HT1080 (cell line): ENCODE measurements at places on chromosomes 1 and 21.

- DNase-seq = peak; percentile 99
Observed at GRCh38 chr1:114581335-114582287, at the start of gene BCAS2. TSS of gene BCAS2 (minus strand) at chr1:114581615. CDS start at chr1:114581591, 24 bp downstream.

DNA sequence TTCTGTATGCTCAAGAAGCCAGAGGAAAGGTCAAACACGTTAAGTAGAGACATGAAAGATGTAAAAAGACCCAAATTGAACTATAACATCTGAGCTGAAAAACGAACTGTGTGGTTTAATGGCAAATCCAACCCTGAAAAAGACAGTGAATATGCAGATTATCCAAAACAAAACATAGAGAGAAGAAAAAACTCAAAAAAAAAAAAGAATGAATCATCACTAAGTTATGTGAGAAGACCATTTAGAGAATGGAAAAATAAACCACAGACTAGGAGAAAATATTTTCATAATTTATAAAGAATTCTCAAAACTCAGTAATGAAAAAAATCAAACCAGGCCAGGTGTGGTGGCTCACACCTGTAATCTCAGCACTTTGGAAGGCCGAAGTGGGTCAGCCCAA lies 253.3 kb downstream of the PLPP3 start:
- peak; percentile 43 for DNase-seq

DNA sequence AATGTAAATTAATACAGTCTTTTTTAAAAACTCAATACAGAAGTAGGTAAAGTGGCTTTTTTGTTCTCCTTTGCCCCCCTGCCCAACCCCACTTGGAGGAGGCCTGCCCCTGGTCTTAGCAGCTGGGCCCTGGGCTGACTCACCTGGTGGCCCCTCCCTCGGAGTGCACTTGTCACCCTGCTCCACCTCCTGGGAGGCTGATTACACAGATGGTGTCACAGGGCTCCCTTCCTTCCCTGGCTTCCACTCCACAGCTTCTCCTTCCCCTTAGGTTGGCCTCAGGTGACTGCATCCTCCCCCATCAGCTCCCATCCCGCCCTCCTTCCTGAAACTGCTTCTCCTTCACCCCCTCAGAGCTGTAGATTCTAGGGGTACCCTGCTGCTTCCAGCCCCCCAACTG lies 11.7 kb upstream of the CAPN9 start:
- DNase-seq = no peak

- no peak for DNase-seq
Observed at GRCh38 chr1:93593854-93594602, 87.6 kb downstream of the BCAR3 start.

GRCh38 chr1:116557323-116557878 lies 13.4 kb downstream of the CD58 start:
- no peak for DNase-seq

DNA sequence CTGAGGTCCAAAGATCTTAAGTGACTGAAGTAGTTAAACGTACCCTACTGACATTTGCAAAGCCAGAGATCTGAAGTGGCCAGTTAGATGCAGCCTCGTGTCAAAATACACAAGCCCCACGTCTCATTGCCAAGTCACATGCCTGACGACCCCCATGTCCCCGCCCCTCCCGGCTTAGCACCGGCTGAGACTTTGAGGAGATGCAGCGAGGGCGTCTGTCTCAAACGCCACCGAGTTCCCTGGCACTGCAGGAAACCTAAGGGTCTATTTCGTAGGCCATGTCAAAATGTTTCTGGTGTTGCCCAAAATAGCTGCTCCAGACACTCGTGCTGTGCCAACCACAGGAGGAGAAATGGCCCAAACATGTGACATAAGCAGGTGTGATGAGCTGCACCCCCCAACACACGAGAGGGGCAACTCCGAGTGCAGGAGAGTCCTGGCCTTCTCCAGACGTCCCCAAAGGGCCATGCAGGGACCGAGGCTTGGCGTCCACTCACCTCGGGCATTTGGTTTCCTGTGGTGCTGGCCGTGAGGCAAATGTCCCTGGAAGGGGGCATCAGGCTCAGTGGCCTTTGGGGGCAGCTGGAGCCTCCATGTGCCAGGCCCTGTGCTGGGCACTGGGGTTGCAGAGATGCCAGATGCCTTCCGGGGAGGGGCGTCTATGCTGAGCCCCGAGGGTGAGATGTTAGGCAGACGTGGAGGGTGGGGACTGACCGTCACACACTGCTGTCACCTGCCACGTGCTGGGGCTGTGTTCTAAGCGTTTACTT lies 67.0 kb downstream of the MATN1 start:
- no peak for DNase-seq

- no peak for DNase-seq
Observed at GRCh38 chr1:1939296-1940122, 20.4 kb upstream of the TMEM52 start.

- peak; percentile 78 for DNase-seq
Observed at GRCh38 chr1:23394684-23395083, 25.0 kb upstream of the ZNF436 start.

- DNase-seq = no peak
Observed at GRCh38 chr21:45590726-45591618, 48.7 kb upstream of the SLC19A1 start.
